ENCODE measurements at places on chromosomes 6 and 20.

DNA sequence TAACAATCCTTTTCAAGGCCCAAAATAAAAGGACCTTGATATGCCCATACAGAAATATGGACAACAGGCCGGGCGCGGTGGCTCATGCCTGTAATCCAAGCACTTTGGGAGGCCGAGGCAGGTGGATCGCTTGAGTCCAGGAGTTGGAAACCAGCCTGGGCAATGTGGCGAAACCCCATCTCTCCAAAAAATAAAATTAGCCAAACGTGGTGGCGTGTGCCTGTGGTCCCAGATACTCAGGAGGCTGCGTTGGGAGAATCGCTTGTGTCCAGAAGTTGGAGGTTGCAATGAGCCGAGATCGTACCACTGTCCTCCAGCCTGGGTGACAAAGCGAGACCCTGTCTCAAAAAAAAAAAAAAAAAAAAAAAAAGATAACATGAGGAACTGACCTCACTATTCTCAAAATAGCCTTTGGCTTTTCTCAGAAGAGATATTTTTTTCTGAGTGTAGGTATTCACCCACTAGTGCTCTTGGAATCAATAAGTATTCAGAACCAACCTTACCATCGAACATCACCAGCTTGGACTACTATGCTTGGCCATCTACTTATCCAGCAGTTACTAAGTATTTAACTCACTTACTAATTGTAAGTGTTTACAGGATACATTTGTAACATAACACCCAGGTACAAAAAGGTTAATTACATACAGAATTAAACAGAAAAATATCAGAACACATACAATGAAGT, 99.2 kb downstream of the OR2B2 start:
- DNase-seq: no peak

GRCh38 chr6:13396241-13396792, 68.0 kb upstream of the TBC1D7 start:
- DNase-seq: no peak

- DNase-seq: peak; percentile 2
Observed at GRCh38 chr6:7974938-7975763, 64.6 kb upstream of the TXNDC5 start.

GRCh38 chr6:6319952-6320811, at the start of gene F13A1:
Gene F13A1 (minus strand): TSS chr6:6320662. CDS start chr6:6318664, 1,998 bp downstream.
- DNase-seq: no peak

- no peak for DNase-seq
Observed at GRCh38 chr20:45972500-45973183, 639 bp upstream of the ZNF335 start.

- DNase-seq: no peak
Observed at GRCh38 chr6:145819994-145820393, 5.4 kb upstream of the FBXO30 start.
